ENCODE measurements at places on chromosomes 5 and 9.

GRCh38 chr5:11385251-11385900, 518.9 kb downstream of the CTNND2 start:
- no peak for DNase-seq

DNA sequence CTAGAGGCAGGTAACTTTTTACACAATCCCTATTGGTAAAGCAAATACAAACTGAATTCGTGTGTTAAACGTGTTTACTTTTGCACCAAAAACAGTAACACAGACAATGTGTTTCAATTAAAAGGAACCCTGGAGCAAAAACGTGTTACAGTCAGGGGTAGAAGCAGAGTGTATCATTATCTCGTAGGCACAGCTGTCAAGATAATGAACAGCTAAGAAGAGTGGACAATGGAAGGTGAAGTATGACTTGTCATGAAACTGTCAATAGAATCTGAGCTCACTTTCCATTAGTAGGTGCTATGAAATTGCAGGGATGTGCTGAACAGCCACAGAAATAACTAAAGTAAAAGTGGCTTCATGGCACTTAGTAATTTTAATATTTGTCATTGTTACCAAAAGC, 1229.8 kb upstream of the WWC1 start:
- no peak for DNase-seq

DNA sequence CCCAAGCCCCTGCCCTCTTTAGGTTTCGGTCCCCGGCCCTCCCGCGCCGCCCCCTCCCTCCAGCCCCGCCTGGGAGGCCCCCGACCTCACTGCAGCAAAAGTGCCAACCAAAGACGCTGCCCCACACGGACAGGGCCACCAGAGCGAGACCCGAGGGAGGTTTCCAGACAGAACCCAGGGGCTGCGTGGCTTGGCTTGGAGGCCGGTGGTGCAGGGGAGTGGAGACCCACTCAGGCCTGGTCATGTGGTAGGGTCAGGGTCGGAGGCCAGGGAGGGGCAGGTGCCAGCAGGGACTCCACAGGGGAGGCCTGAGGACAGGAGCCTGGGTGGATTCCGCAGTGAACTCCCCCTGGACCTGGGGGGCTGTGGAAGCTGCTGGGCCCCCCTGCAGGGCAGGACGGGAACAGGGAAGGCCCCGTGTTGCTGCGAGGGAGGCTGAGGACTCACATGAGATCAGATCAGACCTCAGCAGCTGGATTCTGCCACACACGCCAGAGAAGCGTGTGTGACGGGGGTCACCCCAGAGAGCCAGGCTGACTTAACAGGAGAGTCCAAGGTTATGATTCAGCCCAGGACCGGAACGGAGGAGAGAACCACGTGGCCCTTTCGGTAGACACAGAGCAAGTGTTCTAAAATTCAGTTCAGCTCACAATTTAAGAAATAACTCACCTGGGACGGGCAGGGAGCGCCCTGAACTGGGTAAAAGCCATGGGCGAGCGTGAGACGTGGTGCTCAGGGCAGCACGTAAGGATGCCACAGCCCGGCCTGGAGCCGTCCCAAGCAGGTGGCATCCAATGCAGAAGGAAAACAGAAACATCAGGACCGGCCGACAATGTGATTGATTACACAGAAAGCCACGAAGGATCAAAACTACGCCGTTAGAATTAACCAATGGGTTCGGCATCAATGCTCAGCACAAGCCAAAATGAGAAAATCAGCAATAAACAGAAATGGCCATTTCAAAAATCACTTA, 38.9 kb downstream of the EXD3 start:
- no peak for DNase-seq

DNA sequence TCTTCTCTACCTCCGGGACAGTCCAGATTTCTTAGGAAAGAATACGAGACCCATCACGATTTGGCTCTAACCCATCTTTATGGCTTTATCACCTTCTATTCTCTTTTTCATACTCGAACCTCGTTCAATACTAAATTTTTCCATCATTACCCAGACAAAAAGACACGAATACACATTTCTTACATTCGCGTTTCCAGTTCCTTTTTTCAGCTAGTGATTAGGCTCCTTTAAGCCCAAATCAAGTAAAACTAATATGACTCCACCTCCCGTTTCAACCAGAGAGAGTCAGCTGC, 506 bp downstream of the ZBTB6 start:
- DNase-seq: no peak

GRCh38 chr5:93511445-93511844, 69.6 kb downstream of the NR2F1-AS1 start:
- DNase-seq: no peak

DNA sequence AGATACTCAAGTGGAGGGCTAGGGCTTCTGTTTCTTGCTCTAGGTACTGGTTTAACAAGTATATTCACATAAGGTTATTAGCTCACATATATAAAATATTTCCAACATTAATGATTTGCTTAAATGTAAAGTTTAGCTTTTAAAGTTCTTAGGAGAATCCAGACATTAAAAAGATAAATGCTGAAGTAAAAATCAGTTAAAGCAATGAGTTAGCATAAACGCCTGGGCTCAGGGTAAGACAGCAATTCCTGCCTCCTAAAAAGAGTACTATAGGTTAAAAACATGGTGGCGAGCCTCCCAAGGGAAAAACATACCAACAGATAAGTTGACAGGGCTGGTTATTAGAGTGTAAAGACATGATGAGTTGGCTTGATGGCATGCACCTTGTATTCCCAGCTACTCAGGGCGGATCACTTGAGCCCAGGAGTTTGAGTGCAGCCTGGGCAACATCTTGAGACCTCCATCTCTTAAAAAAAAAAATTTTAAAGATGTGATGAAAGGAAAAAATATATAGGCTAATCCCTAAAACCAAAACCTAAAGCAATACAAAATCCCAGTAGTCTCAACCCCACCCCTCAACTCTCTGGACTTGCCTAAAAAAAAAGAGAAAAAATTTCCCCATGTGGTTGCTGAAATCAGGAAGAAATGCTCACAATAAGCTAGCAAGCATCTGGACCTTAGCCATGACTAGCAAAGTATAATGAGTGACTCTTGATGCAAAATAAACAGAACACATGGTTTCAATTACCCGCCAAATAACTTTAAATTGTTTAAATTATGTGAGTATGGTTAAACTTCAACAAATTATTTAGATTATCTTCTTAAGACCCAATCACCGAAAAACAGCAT, 3.6 kb downstream of the GOLPH3 start:
- no peak for DNase-seq

DNA sequence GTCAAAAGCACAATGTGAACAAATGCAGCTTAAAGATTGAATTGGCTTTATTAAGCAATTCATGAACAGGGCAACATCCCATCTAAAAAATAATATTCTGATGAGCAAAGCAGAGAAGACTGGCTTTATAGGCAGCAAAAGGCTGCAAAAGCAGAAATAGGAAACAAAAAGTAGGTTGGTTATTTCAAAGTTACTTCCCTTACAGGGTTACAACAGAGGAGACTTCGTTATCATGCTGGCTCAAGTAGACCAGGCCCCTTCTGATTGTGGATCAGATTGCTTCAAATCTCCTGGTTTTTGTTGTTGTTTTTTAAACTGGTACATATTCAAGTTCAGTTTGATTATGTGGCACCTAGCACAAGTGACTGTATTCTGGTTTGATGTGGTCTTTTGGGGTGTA, 73.1 kb downstream of the MAN2A1 start:
- DNase-seq: no peak

DNA sequence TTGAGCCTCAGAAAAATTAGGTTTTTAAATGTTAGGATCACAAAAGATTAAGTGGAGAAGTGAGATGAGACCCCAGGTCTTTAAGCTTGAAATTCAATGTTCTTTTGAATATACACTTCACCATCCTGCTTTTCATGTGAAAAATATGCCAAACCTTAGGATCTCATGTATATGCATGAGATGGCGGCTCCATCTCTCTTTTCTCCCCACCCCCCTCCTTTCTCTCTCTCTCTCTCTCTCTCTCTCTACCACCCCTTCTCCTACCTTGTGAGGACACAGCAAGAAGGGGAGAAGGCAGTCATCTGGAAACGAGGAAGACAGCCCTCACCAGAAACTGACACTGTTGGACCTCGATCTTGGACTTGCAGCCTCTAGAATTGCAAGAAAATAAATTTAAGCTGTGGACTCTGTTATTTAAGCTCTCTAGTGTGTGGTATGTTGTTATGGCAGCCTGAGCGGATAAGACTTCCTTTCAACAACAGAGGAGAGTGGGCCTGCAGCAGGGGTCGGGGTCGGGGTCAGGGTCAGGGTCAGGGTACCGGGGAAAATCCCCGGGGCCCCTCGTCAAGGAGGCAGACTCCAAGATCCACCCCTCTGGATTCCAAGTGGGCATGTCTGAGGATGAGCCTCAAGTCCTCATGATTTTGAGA, 16.4 kb upstream of the ALDH1B1 start:
- DNase-seq: no peak

Data from T-helper 9 cell (primary cell).